ENCODE measurements at places on chromosomes 13 and 19.

- no peak for DNase-seq
Measured at GRCh38 chr13:41528021-41528420, 70.7 kb downstream of the RGCC start.

GRCh38 chr19:31085125-31085524, 264.1 kb downstream of the TSHZ3 start:
- no peak for DNase-seq

DNA sequence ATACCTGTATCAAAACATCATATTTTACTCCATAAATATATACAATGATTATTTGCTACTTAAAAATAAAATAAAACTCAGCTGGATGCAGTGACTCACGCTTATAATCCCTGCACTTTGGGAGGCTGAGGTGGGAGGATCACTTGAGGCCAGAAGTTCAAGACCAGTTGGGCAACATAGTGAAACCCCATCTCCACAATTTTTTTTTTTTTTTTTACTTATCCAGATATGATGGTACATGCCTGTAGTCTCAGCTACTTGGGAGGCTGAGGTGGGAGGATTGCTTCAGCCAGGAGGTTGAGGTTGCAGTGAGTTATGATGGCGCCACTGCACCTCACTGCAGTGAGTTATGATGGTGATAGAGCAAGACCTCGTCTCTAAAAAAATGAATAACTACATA, 22.4 kb downstream of the POU2F2 start:
- no peak for DNase-seq

DNA sequence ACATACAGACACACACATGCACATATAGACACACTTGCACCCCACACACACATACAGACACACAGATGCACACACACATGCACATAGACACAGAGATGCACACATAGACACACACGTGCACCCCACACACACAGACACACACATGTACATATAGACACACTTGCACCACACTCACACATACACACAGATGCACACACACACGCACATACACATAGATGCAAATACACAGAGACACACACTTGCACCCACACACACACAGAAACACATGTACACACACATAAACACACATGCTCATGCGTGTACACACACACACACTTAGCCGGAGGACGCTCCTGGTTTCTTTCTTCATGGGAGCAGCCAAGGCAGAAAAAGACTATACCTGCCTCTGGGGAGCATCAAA, 10.0 kb downstream of the COL4A2 start:
- no peak for DNase-seq

DNA sequence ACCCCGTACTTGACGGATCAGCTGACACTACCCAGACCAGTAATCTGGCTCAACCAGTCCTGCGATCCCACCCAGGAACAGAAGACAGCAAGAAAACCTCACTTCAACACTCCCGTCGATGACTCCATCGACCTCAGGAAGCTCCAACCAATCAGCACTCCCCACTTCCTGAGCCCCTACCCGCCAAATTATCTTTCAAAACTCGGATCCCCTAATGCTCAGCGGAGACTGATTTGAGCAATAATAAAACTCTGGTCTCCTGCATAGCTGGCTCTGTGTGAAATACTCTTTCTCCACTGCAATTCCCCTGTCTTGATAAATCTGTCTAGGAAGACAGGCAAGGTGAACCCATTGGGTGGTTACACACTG, 1.2 kb downstream of the LSM4 start:
- no peak for DNase-seq

GRCh38 chr13:65133094-65133493, 2097.0 kb downstream of the PCDH9 start:
- no peak for DNase-seq

GRCh38 chr19:53696951-53697350, 65.2 kb downstream of the DPRX start:
- no peak for DNase-seq

DNA sequence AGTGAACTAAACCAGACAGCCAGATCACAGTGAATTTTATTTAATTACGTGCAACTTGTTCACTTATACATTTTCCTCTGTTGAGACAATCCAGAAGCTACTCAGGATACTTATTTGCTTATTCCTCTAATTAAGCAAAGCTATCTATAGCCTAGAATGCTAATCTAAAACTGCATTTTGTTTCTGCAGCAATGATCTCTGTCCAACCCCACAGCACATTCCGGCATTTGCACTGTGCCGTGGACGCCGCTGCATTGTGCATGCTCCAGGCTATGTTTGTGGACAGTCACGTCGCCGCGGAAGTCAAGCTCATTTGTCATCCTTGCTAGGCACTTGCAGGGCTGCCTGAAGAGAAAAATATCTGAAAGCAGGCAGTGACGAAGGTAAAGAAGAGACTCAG, 406.9 kb downstream of the RFC3 start:
- no peak for DNase-seq

DNA sequence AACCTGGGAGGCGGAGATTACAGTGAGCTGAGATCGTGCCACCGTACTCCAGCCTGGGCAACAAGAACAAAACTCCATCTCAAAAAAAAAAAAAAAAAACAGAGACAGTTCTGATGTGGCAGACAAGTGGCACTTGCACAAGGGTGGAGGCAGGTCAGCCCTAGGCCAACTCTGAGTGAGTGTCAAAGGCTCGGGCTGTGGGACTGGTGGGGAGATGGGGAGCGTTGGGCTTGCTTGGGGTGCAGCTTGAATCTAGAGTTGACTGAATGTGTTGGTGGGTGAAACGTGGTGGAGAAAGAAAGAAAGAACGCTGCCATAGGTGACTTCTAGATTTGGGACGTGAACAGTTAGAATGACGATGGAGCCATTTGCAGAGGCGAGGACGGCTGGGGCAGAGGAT, 121.3 kb upstream of the SPACA7 start:
- no peak for DNase-seq

DNA sequence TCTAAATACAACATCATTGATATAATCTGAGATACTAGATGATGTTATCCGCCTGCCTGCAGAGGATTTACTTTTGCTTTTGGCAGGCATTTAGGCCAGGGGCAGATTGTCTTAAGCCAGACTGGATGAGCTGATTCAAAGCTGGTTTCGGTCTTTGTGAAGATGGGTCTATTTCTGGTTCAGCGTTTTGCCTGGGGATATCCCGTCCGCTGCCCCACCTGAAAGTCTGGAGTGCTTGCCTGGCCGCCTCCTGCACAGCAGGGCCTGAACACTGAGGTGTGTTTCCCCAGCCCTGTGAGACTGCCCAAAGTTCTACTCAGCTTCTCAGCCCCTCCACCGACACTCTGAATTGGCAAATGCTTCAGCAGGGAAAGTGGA, 149.7 kb downstream of the KATNAL1 start:
- no peak for DNase-seq

GRCh38 chr19:6720369-6721137, at the start of gene C3:
Gene C3 (minus strand): TSS chr19:6720650. CDS start chr19:6720589, 61 bp downstream.
- no peak for DNase-seq

DNA sequence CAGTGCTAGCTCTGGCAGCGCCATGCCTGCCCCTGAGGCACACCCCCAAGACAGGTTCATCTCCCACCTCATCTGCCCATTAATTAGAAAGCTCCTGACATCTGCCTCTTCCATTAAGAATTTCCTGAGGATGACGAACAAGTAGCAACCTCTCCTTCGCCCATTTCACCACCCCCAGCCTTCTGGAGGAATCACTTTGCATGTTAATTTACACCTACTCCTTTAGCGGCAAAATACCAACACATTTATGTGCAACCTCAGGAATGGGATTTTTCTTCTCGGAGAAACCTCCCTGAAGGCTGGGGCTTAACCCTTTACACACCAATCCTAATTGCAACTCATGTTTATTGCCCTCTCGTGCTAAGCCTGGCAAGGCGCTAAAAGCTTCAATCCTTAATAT, 13.8 kb downstream of the SLC7A1 start:
- DNase-seq = no peak

- DNase-seq = no peak
Measured at GRCh38 chr13:41048640-41049039, 12.7 kb upstream of the WBP4 start.

DNA sequence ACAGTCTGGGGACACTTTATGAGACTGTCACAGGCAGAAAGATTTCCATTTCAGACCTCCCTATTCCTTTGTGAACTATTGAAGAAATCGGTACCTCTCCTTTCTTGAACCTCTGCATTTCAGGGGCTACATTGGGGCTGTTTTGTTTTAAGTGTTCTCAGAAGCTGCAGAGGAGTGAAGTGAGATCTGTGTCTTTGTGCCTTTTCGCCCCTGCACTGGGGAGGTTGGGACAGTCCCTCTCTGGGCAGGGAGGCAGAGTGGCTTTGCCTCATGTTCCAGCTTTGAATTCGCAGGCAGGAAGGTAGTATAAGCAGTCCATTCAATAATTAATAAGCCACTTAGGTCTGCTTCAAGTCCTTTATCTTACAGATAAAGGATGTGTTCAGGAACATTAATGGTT, 9.5 kb upstream of the AMER2 start:
- DNase-seq = no peak

DNA sequence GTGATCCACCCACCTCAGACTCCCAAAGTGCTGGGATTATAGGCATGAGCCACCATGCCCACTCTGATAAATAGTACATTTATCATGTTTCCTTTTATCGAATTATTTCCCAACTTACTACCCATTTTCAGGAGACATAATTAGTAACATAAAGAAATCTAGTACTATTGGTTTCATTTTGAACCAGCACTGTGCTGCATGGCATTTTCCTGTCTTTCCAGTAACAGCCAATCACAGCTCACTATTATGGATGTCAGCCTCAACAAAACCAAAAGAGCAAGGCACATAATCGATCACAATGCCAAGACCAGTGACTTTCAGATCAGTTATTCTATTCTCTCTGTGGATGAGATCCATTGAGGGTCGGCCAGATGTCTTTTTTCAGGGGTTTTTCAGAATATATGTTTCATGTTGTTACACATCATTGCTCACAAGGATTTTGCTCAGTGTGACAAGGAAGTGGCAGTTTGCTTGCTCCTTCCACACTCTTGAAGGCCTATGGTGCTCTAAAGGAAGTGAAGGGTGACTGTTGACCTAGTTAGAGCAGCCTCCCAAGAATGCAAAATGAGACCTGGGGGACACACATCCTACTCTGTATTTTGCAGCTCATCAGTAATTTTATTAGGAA, 233.4 kb downstream of the KCNRG start:
- DNase-seq = no peak

DNA sequence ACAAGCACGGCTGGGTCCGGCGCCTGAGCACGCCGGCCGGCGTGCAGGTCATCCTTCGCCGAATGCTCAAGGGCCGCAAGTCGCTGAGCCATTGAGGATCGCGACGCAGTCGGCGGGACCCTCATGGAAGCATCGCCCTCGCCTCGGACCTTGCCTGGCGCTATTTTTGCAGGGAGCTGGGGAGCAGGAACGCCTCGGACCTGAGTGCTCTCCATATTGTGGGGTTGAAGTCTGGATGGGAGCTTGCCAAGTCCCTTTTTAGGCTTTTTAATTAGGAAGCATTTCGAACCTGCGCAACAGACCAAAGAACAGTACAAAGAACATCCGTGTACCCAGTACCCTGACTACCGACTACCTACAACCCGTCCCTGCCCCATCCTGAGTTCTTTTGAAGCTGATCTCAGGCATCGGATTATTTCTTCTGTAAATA, 628 bp downstream of the MRPL34 start:
- no peak for DNase-seq

DNA sequence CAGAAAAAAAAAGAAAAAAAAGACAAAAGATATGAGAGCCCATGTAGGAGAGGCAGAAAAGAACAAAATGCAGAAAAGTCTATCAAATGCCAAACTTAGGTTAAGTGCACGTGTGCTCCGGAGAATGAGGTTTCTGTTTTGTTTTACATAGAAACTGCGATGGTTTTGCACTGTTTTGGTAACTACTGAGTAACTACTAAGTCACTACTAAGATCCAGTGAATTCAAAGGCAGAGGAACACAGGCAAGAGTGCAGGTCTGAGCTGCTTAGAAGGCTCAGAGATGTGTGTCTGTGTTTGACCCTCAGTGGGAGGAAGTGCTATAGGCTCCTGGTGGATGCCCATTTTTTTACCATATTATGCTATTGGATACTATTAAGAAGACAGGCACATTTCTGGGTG, 299.3 kb downstream of the NDFIP2 start:
- DNase-seq = no peak

DNA sequence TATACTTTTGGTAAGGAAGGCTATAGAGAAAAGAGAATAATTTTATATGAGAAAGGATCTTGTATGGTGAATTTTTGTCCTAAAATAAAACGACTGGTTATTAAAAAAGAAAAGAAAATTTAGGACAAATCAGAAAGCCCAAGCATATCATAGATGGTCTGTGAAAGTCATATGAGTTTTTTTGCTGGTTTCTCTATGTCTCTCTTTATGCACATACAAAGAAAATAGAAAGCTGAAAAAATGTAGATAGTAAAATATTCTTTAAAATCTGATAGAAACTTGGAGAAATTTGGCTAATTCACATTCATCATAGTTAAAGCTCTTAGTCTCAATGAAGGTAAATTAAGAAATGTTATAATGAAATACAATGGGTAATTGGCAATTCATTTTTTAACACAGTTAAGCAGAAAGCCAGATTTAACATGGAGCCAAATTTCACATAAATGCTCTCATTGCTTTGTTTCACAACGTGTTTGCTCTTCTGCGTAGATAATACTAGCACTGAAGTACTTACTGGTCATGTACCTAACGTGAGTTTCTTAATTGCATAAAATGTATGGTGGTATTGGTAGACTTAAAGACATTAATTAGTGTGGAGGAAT, 621.5 kb upstream of the ATXN8OS start:
- no peak for DNase-seq

GRCh38 chr13:61410669-61411297, 4.9 kb downstream of the PCDH20 start:
- DNase-seq = no peak

GRCh38 chr19:38656171-38656981, 8.9 kb downstream of the ACTN4 start:
- DNase-seq = no peak

- DNase-seq = no peak
Measured at GRCh38 chr13:34256236-34256635, 438.3 kb downstream of the RFC3 start.

GRCh38 chr13:102373221-102373620, 28.6 kb downstream of the FGF14 start:
- DNase-seq = no peak

- no peak for DNase-seq
Measured at GRCh38 chr19:31372246-31372781, 23.1 kb upstream of the TSHZ3 start.

- no peak for DNase-seq
Measured at GRCh38 chr13:76289558-76289957, 596.6 kb downstream of the KCTD12 start.

- DNase-seq = no peak
Measured at GRCh38 chr13:47472516-47472915, 528.6 kb downstream of the SUCLA2 start.

All from NCI-H187 (cell line).